ENCODE measurements at places on chromosomes 12 and 14. TPM values are rescaled to one million over a fixed set of nuclear protein-coding genes. Genes with fewer than 3 reads are reported as not detected.

Gene SLC2A3
- 28.0 TPM for total RNA-seq

Gene HHIPL1
- 0.87 TPM for total RNA-seq

Gene VPS37B
- 24.9 TPM for total RNA-seq

Gene TMEM260
- 6.1 TPM for total RNA-seq

DNA sequence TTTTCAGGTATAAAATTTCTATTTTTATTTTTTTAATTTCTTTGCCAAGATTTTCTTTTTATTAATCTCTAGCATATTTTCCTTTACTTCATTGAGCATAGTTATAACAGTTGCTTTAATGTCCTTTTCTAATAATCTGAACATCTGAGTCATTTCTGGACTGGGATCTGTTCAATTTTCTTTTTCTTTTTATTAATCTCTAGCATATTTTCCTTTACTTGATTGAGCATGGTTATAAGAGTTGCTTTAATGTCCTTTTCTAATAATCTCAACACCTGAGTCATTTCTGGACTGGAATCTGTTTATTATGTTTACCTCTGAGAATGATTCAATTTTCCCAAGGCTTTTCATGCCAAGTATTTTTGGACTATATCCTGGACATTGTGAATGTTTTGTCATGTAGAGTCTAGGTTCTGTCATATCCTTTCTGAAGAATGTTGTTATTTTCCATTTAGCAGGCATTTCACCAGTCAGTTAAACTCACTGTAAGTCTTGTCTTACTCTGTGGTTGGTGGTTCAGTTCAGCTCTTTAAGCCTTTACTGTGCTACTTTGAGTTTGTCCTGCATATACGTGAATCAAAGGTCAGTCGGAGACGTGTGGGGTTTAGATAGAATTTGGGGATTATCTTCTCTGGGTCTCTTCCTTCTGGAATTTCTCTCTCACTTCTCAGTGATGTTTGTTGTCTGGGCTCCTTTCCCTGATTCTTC is 20.3 kb downstream of the TTC6 start:
- H3K4me1 ChIP-seq, result no peaks in the 10 kb centered on the region
- H3K27me3 ChIP-seq, result peaks cover 65% of the 10 kb centered on the region
- DNase-seq, result no peak
- H3K36me3 ChIP-seq, result no peaks in the 10 kb centered on the region
- H3K27ac ChIP-seq, result no peak overlapping the region

DNA sequence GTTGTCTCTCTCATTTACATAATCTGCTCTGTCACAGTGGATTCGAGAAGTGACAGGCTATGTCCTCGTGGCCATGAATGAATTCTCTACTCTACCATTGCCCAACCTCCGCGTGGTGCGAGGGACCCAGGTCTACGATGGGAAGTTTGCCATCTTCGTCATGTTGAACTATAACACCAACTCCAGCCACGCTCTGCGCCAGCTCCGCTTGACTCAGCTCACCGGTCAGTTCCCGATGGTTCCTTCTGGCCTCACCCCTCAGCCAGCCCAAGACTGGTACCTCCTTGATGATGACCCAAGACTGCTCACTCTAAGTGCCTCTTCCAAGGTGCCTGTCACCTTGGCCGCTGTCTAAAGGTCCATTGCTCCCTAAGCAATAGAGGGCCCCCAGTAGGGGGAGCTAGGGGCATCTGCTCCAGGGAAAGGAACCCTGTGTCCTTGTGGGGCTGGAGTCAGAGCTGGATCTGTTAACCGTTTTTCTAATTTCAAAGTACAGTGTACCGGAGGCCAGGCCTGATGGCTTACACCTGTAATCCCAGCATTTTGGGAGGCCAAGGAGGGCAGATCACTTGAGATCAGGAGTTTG is 5.1 kb downstream of the ERBB3 start:
- no peak overlapping the region for H3K27ac ChIP-seq
- no peak overlapping the region for H3K4me3 ChIP-seq
- peaks cover 7% of the 10 kb centered on the region for H3K4me1 ChIP-seq
- no peak for DNase-seq
- peaks cover 12% of the 10 kb centered on the region for H3K27me3 ChIP-seq

DNA sequence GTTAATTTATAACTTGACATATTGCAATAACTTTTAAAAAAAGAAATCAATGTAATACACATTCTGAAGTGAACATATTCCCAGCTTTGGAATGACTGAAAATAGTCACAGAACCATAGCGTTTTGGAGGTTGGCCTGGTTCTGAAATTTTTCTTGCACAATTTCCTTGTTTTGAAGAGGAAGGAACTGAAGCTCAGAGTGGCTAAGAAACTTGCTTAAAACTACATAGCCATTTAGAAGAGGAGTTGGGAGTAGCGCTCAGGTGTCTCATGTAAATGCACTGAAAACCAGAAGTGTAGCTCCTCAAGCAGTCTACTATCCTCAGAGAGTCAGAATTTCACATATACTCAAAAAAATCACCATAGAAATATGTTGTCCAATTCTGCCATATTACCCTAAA is 41.2 kb downstream of the SLC38A1 start:
- H3K36me3 ChIP-seq, result no peaks in the 10 kb centered on the region
- no peak overlapping the region for H3K4me3 ChIP-seq
- DNase-seq, result no peak
- H3K27ac ChIP-seq, result no peak overlapping the region

DNA sequence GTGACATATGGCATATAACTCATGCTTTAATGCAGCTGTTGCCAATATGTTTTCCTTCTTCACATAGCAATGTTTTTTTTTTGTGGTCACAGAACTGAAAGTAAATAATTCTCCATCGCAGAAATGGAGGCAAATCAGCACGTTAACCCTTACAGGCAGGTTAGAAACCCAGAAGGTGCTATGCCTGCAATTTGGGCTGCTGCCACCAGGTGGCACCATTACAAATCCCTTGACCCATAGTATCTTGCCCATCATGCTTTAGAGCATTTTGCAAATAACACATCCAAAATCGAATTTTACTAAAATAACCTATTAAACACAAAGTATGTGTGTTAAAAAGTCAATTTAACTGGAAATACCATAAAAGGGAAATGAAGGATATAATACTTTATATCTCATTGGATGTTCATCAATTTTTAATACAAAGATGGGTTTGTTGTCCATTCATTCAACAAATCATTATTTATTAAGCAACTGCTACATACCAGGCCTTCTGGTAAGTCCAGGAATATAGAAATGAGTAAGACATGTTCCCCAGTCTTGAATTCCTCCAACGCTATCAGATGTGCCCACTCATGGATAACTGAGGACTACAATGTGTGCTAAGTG is 340.1 kb downstream of the GLT1D1 start:
- H3K36me3 ChIP-seq, result no peaks in the 10 kb centered on the region
- no peak overlapping the region for H3K27ac ChIP-seq
- H3K4me1 ChIP-seq, result no peaks in the 10 kb centered on the region
- DNase-seq, result no peak
- H3K27me3 ChIP-seq, result no peaks in the 10 kb centered on the region

DNA sequence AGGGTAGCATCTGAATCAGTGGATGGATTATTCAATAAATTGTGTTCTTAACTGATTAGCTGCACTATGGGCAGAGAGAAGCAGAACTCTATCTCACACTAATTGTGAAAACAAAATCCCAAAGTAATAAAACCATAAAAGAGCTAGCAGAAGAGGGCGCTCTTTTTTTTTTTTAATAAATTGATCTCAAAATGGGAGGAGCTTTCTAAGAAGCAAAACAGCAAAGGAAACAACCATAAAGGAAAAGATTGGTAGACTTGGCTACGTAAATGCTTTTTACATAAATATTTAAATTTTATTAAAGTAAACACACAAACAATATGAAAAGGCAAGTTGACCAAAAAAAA is 1.5 kb upstream of the TM7SF3 start:
- peak overlapping the region; percentile 95 for H3K27ac ChIP-seq
- no peak overlapping the region for H3K4me3 ChIP-seq
- H3K4me1 ChIP-seq, result peaks cover 12% of the 10 kb centered on the region
- DNase-seq, result no peak

- H3K27me3 ChIP-seq, result no peaks in the 10 kb centered on the region
- peak overlapping the region; percentile 30 for H3K27ac ChIP-seq
- H3K4me3 ChIP-seq, result no peak overlapping the region
- H3K36me3 ChIP-seq, result no peaks in the 10 kb centered on the region
- peaks cover 2% of the 10 kb centered on the region for H3K4me1 ChIP-seq
Measured at GRCh38 chr12:64656429-64656828, 46.1 kb downstream of the RASSF3 start.

DNA sequence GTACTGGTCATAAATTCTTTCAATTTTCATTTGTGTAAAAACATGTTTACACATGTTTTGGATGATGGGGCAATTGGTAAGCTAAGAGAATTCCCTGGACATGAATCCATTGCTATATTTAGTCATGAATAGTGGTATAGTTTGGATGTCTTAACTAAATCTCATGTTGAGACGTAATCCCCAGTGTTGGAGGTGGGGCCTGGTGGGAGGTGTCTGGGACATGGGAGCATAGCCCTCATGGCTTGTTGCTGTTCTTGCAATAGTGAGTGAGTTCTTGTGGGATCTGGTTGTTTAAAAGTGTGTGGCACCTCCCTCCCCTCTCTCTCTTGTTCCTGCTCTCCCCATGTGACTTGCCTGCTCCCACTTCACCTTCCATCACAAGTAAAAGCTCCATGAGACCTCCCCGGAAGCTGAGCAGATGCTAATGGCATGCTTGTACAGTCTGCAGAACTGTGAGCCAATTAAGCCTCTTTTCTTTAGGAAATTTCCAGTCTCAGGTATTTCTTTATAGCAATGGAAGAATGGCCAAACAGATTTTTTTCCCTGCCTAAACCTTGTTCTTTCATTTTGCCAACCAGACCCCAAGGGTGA is 33.6 kb downstream of the CTSG start:
- DNase-seq, result no peak
- H3K27ac ChIP-seq, result no peak overlapping the region
- H3K4me1 ChIP-seq, result no peaks in the 10 kb centered on the region
- H3K4me3 ChIP-seq, result no peak overlapping the region

Data from heart right ventricle (tissue), 16 donors.